ENCODE measurements at places on chromosomes 4 and X.

- DNase-seq: no peak
Measured at GRCh38 chr4:159698336-159698735, 595.5 kb downstream of the RAPGEF2 start.

DNA sequence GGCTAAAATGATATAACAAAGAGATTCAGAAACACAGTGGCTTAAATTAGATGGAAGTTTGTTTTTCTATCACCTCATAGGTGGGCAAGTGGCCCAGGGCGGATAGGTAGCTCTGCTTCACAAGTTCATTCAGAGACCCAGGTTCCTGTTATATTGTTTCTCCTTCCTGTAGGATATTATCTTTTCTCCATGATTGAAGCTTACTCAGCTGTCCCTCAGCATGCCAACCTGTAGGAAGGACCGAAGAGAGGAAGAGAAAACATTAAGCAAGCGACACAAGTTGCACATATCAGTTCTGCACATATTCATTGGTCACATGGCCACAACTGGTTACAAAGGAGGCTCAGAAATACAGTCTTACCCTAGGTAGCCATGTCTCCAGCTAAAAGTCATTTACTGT is 6.9 kb downstream of the KLHL5 start:
- DNase-seq: no peak

- DNase-seq: no peak
Measured at GRCh38 chrX:126994032-126994600, 174.6 kb downstream of the PRR32 start.

GRCh38 chr4:77795326-77795725 is 23.8 kb downstream of the CNOT6L start:
- no peak for DNase-seq

DNA sequence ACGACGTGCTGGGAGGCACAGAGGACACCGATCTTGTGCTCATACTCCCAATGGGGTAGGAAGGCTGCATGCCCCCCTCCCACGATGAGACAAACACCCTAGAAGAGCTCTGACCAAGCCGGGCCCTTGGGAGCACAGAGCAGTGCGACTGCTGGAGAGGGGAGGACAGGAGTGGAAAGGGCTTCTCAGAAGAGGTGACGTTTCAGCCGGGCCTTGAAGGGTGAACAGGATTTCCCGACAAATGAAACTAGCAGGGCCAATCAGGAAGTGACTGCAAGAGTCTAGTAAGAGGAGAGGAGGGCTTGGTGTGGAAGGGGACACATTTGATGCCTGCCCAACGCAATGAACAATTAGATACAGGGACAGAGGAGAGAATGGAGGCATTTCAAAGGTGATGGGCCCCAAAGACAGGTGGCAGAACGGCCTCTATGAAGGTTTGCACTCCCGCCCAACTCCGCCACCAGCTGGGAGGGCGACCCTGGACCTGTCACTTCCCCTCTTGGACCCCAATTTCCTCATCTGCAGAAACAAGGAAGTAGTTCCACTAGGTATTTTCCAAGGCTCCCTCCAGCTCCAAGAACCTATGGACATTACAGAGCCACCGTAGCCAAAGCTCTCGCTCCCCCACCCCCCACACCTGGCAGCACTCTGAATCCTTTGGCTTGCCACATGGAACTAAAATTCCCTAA is 3.9 kb downstream of the HCFC1 start:
- no peak for DNase-seq

DNA sequence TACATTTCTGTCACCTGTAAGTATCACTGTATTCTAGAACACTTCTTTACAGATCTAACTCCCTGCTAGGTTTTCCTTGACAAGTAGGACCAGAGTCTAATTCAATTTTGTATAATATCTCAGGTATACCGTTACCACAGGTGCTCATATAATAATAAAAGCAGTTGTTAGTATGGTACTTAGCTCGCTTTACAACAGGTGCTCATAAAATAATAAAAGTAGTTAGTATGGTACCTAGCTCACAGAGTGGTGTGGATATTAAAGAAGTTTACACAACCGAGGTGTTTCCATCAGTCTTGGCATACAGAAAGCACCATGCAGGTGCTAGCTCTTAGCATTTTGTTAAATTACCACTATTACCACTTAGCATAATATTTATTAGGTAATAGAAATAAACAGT is 32.9 kb upstream of the FGFBP2 start:
- no peak for DNase-seq

DNA sequence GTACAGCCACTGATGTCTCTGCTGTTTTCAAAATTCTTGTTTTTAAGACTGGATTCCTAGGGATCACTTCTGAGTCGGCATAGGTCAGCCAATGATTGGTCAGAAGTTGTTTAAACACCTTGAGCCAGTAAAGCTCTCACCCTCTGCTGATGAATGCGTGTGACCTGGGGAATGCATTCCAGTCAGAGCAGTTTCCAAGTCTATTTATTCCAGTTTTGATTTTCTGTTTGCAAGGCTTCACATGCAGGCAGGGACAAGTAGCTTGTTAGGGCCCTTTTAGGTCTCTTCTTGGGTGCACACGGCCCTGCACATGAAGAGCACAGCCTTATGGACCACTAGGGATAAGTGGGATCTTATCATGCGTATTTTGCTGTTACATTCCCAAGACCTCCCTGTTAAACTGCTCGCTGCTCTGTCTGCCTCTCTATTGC is 47.0 kb downstream of the KLHL15 start:
- DNase-seq: no peak

DNA sequence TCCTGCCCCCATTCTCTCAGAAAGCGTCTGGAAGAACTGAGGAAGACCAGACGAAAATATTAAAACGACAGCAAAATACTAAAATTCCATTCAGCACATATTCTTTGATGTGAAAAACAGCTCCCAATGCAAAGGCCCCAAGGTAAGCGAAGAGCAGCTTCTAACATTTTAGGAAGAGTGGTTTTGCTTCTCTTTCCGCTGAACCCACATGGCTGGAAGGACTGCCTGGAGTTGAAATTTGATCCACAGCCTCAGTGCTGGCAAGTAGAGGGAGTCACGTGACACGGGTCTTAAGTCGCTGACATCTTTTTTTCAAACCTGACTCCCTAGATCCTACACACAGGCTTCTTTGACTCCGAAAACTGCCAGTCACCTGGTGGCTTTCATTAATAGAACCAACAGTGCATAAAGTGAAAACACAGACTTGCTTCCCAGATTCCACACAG is at the start of gene FAM13A:
FAM13A (minus strand) TSS at position 233 of the 446 bp plus-strand sequence; CDS start at position 12, 221 bp downstream.
- DNase-seq: no peak

DNA sequence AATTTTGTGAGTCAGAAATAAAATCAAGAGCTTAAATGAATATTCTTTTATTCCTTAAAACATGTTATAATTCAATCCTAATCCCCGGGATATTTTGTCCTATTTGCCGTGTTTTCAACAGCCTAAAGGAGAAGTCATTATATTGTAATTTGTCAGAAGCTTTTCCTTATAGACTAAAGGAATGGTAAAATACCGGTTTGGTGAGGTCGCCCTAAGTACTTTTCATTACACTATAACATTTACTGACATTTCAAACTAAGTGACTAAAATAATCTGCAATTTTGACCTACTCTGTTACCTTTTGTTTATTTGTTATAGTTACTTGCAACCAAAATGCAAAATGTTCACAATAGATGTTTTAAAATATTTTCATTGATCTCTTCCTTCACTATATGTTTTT is 8.8 kb downstream of the DCLK2 start:
- no peak for DNase-seq

- DNase-seq: no peak
Measured at GRCh38 chr4:62402088-62402806, 1202.1 kb downstream of the ADGRL3 start.

- DNase-seq: no peak
Measured at GRCh38 chrX:100363896-100364295, 46.2 kb downstream of the PCDH19 start.

DNA sequence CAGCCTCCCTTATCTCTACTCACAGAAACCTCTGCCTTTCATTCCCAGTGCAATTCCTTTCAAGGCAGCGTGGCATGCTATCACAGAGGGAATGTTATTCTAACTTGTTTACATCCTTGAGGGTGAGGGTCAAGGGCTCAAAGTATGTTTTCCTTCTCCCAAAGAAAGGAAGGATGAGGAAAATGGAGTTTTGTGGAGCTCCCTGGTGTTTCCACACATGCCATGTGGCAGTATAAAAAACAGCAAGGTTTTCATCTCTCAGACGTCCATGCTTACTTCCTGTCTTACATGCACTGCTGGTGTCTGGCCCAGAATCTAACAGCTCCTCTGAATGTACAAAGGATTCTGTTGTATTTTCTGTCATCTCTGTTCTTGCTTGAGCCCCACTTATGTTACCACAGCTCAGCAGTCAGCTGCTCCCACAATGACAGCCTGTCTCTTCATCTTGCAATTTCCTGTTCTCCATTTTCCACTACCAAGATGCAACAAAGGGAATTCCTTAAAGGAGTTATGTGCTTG is 128.0 kb downstream of the SNCA start:
- no peak for DNase-seq

DNA sequence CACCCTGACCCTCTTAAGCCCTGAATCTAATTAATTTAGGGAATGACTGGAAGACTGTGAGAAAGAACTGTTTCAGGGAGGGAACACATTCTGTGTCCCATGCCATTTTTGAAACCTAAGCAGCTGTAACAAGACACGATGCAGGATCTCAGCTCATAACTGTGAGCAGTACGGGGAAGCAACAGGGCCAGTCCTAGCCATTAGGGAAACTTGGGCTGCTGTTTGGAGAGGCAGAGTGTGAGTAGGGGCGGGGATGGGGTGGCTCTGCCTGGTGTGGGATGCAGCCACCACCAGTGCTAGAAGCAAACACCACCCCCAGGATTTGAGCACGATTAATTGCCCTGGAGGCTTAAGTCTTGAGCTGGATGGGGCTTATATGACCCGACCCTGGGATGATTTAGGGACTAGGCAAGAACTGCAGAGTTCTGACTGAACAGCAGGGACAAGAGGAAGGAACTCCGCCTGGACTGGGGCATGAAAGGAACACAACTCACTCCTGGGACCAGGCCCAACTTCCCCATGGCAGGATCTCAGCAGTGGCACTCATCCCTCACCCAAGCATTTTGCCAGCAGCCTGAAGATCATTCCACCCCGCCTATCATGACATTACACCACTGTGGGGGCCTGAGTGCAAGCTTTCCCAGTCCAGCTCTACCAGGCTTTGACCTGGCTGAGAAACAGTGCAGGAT is 43.1 kb downstream of the ATRX start:
- DNase-seq: no peak

DNA sequence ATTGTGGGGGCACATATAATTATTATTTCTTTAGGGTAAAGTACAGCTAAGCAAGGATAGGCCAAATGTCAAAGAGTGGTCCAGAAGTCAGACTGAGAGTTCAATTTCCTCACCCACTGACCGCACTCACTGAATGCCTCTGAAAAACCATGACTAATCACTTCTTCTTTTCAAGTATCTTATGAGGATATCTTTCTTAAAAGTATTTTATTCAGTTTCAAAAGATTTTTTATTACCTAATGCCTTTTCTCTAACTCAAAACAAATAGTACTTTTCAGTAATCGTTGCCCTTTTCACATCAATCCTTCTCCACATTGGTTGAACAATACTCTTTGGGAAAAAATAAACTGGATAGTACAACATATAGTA is 61.7 kb upstream of the CAMK2D start:
- DNase-seq: no peak

- no peak for DNase-seq
Measured at GRCh38 chrX:84907324-84907968, 96.2 kb upstream of the APOOL start.

DNA sequence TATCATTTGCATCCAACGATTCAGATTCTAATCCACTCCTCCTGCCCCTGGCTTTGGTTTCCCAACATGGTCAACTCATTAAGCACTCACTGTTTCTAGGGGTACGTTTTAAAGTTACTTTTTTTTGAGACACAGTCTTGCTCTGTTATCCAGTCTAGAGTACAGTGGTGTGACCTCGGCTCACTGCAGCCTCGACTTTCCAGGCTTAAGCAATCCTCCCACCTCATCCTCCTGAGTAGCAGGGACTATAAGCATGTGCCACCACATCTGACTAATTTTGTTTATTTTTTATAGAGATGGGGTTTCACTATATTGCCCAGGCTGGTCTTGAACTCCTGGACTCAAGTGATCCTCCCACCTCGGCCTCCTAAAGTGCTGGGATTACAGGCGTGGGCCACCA is 48.9 kb downstream of the TMEM156 start:
- DNase-seq: no peak

- no peak for DNase-seq
Measured at GRCh38 chr4:3287271-3287971, 5.4 kb upstream of the RGS12 start.

DNA sequence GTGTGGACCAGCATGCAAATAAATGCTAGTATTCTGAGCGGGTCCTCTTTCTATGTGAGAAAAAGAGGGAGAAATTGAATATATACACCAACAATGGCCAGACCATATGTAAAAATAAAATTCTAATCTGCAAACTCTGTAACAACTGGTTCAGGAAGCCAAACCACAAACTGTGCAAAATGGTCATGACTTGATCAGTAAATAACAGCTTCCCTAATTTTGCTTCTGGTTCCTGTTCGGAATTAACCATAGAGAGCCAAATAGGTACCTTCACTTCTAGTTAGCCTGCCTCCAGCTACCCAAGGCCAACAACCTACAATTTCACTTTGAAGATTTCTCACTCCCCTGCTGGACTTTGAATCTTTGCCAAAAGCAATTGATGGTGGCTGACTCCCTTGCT is 1313.2 kb downstream of the ADGRL3 start:
- DNase-seq: no peak
